Fibroblast of skin of right biceps (primary cell): ENCODE measurements at places on chromosomes 6 and 20.

GRCh38 chr20:50876816-50877215 is 54.4 kb downstream of the ADNP start:
- DNase-seq = no peak

GRCh38 chr20:13862245-13862644 is 77.4 kb downstream of the NDUFAF5 start:
- no peak for DNase-seq

- DNase-seq = no peak
Measured at GRCh38 chr6:18141805-18142590, 12.9 kb downstream of the TPMT start.

GRCh38 chr6:141415896-141416295 is 716.8 kb upstream of the GJE1 start:
- no peak for DNase-seq

- DNase-seq = no peak
Measured at GRCh38 chr6:95546148-95546547, 31.2 kb upstream of the MANEA start.

DNA sequence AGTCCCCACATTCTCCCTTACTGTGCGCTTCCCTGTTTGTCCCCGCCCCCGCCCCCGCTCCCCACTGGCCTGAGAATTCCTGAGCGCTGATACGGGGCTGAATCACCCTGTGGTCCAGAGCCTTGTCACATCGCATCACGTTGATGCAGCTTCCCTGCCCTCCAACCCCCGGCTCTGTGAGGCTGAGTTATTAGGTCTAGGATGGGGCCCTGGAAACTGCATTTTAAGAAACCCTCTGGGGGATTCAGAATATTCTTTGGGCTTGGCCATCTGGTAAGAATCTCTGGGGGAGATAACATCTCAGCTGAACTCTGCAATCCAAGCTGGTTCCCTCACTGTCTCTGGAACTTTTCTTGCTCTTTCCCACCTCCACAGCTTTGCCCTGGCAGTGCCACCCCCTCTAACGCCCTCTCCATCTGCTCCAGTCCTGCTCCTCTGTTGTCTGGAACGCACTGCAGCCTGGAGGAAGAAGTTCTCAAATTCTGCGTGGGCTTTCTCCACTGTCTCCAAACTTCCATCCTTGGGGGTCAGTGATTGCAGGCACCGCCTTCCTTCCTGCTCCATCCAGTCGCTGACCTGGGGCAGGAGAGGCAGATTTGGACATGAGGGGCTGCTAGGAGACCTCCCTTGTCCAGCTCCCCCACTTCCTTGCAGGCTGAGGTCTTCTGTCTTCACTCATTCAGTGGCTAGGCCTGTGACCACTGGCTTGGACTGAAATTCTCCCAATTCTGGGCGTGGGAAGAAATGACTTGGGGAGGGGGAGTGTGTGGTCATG is 42.6 kb downstream of the KIAA1755 start:
- DNase-seq = peak; percentile 98

- DNase-seq = peak; percentile 64
Measured at GRCh38 chr6:45132059-45132458, 196.1 kb upstream of the RUNX2 start.

DNA sequence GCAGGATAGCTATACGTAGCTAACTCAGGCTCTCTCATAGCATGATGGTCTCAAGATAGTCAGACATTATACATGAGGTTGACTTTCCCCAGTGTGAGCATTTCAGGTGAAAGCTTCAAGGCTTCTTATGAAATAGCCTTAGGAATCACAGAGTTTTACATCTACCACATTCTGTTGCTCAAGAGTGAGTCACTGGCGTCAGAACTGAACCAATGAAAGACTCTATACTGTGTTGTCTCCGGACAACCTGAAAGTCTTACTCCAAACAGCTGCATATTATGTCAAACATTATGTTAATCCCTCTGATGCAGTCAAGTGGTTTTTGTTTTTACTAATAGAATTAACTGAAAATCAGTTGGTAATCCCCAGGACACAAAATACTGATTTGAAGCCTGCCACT is 79.8 kb upstream of the TRDN start:
- DNase-seq = no peak

DNA sequence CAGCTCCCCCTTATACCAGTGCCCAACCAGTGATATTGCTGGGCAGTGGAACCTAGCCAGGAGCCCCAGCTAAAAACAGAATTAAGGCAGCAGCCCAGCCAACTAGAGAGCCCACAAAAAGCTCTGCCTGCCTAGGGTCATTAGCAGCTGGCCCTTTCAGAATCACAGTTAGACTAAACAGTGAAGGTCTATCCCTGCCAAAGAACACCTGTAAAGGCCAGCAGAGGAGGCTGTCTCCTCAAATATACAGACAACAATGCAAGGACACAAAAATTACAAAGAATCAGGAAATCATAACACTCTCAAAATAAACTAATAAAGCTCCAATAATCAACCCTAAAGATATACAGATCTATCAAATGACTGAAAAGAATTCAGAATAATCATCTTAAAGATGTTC is 77.8 kb upstream of the HTR1E start:
- DNase-seq = no peak

GRCh38 chr6:13526727-13527670 is 39.6 kb upstream of the GFOD1 start:
- no peak for DNase-seq

DNA sequence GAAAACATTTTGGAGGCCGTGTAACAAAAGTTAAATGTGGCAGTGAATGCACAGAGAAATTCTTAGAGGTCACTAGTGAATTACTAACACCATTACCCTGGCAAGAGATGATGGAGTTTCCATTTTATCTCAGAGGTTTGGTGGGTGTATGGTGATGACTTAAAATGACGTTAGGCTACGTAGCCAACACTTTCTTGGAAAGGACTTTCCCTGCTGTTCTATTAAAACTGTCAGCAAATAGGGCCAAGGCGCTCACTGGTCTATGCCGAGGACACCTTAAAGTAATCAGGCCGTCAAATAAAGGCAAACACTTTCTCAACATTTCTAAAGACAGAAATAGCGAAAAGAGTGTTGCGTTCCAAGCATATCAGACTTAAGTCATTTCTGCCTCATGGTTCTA is 160.8 kb downstream of the GMPR start:
- no peak for DNase-seq

GRCh38 chr6:152749336-152749735 is 1.3 kb upstream of the VIP start:
- no peak for DNase-seq

GRCh38 chr6:14763616-14764015 is 482.3 kb upstream of the JARID2 start:
- DNase-seq = no peak

GRCh38 chr6:125586074-125586473 is 163.4 kb upstream of the HEY2 start:
- peak; percentile 42 for DNase-seq

- DNase-seq = peak; percentile 40
Measured at GRCh38 chr20:2692036-2692885, at the start of gene EBF4. TSS of gene EBF4 (plus strand) at chr20:2692780. CDS start at chr20:2693646, 866 bp downstream.

- DNase-seq = no peak
Measured at GRCh38 chr6:42916288-42916687, 435 bp downstream of the PTCRA start.

- peak; percentile 8 for DNase-seq
Measured at GRCh38 chr6:57822896-57823358, 505.5 kb downstream of the PRIM2 start.

DNA sequence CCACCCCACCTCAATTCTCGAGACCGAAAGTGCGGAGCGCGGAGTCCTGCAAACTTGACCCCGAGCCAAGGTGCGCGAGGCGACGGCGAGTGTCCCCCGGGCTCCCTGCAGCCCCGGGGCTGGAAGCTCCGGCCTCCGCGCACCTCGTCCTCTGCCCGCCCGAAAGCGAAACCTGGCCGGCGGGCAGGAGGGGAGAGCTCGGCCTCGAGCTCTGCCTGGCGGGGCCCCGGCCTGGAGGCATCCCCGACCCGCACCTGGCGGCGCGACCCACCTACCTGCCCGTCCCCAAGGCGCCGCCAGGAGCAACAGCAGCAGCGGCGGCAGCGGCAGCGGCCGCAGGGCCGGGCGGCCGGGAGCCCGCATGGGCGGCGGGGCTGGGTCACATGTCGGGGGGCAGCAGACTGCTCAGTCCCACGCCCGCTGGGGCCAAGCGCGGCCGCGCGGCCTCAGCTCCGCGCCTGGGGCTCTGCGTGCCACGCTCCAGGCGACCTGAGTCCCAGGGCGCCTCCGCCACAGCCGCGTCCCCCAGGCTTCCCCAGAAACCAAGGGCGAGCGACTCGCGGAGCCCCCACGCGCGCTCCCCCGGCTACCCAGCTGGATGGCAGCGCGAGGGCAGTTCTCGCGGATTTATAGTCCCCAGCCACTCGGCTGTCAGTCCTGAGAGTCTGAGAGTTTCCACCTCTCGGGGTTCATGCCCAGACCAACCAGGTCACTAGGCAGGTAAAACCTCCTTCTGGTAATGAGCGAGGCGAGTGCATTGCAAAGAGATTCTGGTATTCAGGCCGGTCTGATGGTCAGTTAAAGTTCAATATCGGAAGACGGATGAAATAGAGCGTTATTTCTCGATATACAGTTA is at the start of gene IL20RA:
IL20RA (minus strand) TSS at position 600 of the 856 bp plus-strand sequence; CDS start at position 363, 237 bp downstream.
- DNase-seq = peak; percentile 13

GRCh38 chr6:111242452-111242851 is 155.1 kb downstream of the SLC16A10 start:
- DNase-seq = no peak

GRCh38 chr6:53447865-53448264 is 97.0 kb downstream of the GCLC start:
- no peak for DNase-seq

GRCh38 chr20:58552366-58552934 is 37.3 kb upstream of the APCDD1L start:
- no peak for DNase-seq

GRCh38 chr20:48709058-48709691 is 118.6 kb downstream of the PREX1 start:
- no peak for DNase-seq

- no peak for DNase-seq
Measured at GRCh38 chr6:89527634-89528033, 94.7 kb downstream of the ANKRD6 start.

GRCh38 chr20:36728986-36729385 is 16.9 kb downstream of the NDRG3 start:
- peak; percentile 41 for DNase-seq

- no peak for DNase-seq
Measured at GRCh38 chr6:155265843-155266535, 2.2 kb downstream of the CLDN20 start.

DNA sequence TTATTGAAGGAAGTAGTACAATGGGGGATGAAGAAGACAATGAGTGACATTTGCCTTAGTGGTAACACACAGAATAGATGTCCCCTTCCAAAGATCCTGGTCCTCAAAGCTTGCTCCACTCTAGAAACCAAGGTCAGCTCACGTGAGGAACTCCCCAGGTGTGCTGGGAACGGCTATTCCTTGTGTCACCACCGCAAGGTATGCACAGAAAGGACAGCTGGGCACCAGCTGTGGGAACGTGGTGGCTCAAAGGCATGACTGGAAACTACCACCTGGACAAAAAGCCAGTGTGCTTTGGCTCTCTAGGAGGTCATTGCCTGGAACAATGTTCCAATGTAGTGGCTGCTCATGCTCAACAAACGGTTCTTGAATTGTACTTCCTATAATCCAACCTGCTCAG is 94.0 kb downstream of the SLC22A3 start:
- no peak for DNase-seq

DNA sequence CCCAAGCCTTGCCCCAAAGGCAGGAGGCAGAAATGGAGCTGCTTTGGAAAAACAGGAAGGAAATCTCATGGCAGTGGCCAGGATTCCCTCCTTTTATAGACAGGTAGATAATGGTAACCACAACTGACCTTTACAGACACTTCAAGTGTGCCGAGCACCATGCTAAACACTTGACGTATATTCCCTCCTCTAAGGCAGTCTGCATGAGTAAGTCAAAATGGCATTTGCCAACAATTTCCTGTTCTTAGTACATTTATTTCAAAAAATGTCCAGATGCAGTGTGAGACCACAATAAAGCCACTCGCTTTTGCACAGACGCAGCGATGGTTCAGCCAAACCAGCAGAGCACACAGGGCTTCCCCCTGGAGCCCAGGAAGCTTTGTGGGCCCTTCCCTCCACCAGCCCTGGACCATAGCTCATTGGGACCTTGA is 16.5 kb upstream of the GPR6 start:
- DNase-seq = peak; percentile 18

- no peak for DNase-seq
Measured at GRCh38 chr20:47971058-47971791, 185.9 kb upstream of the SULF2 start.

- peak; percentile 91 for DNase-seq
Measured at GRCh38 chr20:57991211-57991881, 237.1 kb downstream of the ANKRD60 start.

- DNase-seq = no peak
Measured at GRCh38 chr20:58719258-58719657, 26.7 kb downstream of the NPEPL1 start.

- DNase-seq = no peak
Measured at GRCh38 chr6:16712255-16712930, 48.9 kb downstream of the ATXN1 start.

DNA sequence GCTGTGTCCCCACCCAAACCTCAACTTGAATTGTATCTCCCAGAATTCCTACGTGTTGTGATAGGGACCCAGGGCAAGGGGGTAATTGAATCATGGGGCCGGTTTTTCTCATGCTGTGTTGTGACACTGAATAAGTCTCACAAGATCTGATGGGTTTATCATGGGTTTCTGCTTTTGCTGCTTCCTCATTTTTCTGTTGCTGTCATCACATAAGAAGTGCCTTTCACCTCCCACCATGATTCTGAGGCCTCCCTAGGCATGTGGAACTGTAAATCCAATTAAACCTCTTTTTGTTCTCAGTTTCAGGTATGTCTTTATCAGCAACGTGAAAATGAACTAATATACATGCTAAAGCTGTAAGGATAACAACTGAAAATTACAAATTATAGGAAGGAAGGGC is 88.3 kb downstream of the CDYL start:
- DNase-seq = no peak

GRCh38 chr6:111382476-111383294 is 100.3 kb downstream of the REV3L start:
- DNase-seq = no peak

DNA sequence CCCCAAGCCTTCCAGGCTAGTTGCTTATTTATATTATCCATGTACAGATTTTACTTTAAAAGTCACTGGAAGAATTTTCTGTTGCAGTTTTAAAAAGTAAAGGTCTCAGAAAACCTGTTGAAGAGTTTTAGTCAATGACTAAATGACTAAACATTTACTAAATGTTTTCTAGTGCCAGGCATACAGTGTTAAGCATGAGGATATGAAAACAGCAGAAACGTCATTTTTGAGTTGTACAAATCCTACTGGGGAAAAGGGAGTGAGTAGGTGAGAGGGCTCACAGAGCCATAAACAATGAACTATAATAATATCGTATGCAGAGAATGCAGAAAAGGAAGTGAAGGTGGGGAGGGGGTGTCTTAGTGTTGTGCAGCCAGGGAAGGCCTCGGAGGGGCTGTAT is 66.3 kb downstream of the MAN1A1 start:
- DNase-seq = no peak

DNA sequence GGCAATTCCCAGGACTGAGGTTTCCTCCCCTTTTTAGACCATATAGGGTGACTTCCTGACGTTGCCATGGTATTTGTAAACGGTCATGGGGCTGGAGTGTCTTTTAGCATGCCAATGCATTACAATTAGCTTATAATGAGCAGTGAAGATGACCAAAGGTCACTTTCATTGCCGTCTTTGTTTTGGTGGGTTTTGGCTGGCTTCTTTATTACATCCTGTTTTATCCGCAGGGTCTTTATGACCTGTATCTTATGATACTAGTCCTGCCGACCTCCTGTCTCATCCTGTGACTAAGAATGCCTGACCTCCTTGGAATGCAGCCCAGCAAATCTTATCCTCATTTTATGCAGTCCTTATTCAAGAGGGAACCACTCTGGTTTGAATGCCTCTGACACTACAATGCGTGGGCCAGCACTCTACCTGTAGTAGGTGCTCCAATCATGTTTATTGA is 190.1 kb downstream of the KCNQ5 start:
- peak; percentile 71 for DNase-seq
